Astrocyte (in vitro differentiated cells and primary cell): ENCODE measurements at places on chromosomes 1 and 21. TPM values are rescaled to one million over a fixed set of nuclear protein-coding genes. Genes with fewer than 3 reads are reported as not detected.
A peak's percentile ranks its signal among the peaks of the same experiment; 100 is the strongest.

The LCE3C gene
- total RNA-seq: not detected in 2 replicates

- no peaks in the 10 kb centered on the region for H3K27me3 ChIP-seq
- H3K4me1 ChIP-seq: no peaks in the 10 kb centered on the region
- H3K27ac ChIP-seq: no peak overlapping the region
Observed at GRCh38 chr1:95506736-95507414, 272.9 kb downstream of the RWDD3 start.

- peaks cover 9% of the 10 kb centered on the region for H3K4me1 ChIP-seq
- peaks cover 32% of the 10 kb centered on the region for H3K27me3 ChIP-seq
- DNase-seq: no peak
- peak overlapping the region; percentile 10 for H3K4me3 ChIP-seq
- H3K27ac ChIP-seq: no peak overlapping the region
Observed at GRCh38 chr1:239388159-239388485, 1.8 kb downstream of the CHRM3 start.

- no peaks in the 10 kb centered on the region for H3K27me3 ChIP-seq
- H3K27ac ChIP-seq: peak within 1 kb of the TSS; percentile 43
- no peaks in the 10 kb centered on the region for H3K36me3 ChIP-seq
- peaks cover 16% of the 10 kb centered on the region for H3K4me1 ChIP-seq
- peak; percentile 78 for DNase-seq
Observed at GRCh38 chr1:162023547-162024501, at the start of gene OLFML2B. Gene OLFML2B, minus strand, starts transcription at chr1:162023869. Its CDS starts 439 bp downstream, at chr1:162023430.

The SLC44A3 gene
- 3.7 and 4.7 TPM in 2 replicates for total RNA-seq

- DNase-seq: peak; percentile 95
- peaks cover 21% of the 10 kb centered on the region for H3K4me1 ChIP-seq
- H3K4me3 ChIP-seq: peak overlapping the region; percentile 35
Observed at GRCh38 chr1:63731117-63732043, 42.4 kb upstream of the ROR1 start.

The MAP10 gene
- total RNA-seq: 2.1 and 2.5 TPM in 2 replicates

GRCh38 chr1:207248544-207249198 is 72.8 kb upstream of the CD55 start:
- no peak overlapping the region for H3K27ac ChIP-seq
- H3K36me3 ChIP-seq: no peaks in the 10 kb centered on the region
- H3K4me3 ChIP-seq: no peak overlapping the region

DNA sequence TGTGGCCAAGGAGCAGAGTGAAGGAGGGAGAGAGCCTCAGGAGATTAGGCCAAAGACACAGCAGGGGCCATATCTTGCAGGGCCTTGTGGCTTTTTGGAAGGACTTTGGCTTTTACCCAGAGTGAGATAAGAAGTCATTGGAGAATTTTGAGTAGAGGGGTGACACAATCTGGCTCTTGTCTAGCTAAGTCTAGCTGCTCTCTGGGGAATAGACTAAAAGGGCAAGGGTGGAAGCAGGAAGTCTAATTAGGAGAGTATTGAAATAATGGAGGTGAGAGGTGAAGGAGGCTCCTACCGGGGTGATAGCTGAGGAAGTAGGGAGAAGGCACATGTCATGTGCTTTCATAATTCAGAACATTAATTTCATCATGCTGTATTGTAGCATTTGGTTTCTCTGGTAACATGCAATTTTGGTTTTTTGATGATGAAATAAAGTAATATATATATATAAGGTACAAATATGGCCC is 34.3 kb upstream of the KCNA3 start:
- no peaks in the 10 kb centered on the region for H3K4me1 ChIP-seq
- H3K36me3 ChIP-seq: no peaks in the 10 kb centered on the region
- no peaks in the 10 kb centered on the region for H3K27me3 ChIP-seq

The TMEM269 gene
- 0.07 and 0.09 TPM in 2 replicates for total RNA-seq
